ENCODE measurements at places on chromosomes 2 and 18.
A peak's percentile ranks its signal among the peaks of the same experiment; 100 is the strongest.

DNA sequence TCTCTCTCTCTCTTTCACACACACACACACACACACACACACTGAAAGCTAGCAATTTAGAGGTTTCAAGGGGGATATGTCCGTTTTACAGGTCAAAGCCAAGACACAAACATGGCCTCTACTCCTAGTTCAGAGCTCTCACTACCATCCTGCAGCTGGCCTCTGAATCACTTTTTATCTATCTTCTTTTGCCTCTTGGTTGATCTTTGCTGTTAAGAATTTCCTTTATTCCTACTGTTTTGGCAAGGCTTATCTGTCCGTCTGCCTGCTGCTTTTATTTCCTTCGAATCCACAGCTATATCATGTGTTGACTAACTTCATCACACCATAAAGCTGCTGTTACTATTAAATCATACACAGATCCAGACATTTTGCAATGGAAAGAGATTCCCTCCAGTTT lies 543.0 kb downstream of the PLCL1 start:
- no peak for DNase-seq

- DNase-seq: no peak
Observed at GRCh38 chr2:97740590-97741182, 27.3 kb downstream of the ZAP70 start.

- DNase-seq: no peak
Observed at GRCh38 chr2:133573491-133574162, 5.4 kb upstream of the NCKAP5 start.

GRCh38 chr2:160700021-160700814 lies 206.6 kb upstream of the RBMS1 start:
- no peak for DNase-seq

- no peak for DNase-seq
Observed at GRCh38 chr2:188582211-188582610, 290.5 kb downstream of the GULP1 start.

GRCh38 chr2:29215739-29216608 lies 100.8 kb downstream of the CLIP4 start:
- DNase-seq: no peak

DNA sequence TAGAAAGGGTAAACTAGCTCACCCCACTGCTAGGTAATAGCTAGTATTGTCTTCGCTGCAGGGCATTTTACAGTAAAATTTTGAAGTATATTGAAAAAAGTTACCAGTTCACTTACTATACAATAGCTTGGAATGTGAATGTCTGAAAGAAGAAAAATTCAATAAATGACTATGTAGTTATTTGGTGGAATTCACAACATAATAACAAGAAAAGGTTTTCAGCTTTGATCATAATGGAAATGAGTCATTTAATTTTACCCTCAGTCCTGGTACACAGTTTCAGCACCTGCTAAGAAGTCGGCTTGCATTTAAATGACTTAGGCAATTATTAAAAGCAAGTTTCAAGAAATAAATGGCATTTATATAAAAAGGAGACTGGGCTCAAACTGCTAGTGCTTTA lies 90.4 kb downstream of the NUP35 start:
- no peak for DNase-seq

DNA sequence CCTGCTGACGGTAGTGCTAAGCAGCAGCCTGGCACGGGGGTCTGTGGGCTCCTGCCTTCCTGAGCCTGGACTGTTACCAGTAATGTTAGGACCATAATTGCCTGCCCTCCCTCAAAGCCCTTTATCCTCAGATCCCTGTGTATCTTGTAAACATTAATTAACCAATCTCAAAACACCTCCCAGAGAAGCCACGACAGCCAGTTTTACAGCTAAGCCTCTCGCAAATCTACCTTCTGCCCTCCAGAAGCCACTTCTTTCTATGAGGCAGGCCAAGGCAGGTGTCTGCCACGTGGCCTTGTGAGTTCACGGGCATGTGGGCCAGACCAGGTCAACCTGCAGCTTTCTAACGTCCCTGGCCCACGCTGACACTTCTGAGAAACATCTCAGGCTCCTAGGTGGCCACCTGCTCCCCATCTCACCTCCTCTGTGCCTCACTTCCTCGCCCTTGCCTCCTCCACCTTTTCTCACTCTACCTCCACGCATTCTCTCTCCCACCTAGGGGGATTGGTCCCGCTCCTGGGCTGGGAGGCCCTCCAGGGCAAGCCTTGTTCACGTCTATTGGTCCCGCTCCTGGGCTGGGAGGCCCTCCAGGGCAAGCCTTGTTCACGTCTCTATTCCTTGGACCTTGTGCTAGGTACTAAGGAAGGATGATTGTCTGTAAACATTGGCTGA lies 64.3 kb downstream of the EDAR start:
- peak; percentile 2 for DNase-seq
